ENCODE measurements at places on chromosomes 2 and 18. TPM values are rescaled to one million over a fixed set of nuclear protein-coding genes. Genes with fewer than 3 reads are reported as not detected.

- no peaks in the 10 kb centered on the region for H3K36me3 ChIP-seq
- no peak overlapping the region for H3K4me3 ChIP-seq
- no peak for DNase-seq
These were observed 265.3 kb upstream of the STON1 start for GRCh38 chr2:48264627-48265026.

DNA sequence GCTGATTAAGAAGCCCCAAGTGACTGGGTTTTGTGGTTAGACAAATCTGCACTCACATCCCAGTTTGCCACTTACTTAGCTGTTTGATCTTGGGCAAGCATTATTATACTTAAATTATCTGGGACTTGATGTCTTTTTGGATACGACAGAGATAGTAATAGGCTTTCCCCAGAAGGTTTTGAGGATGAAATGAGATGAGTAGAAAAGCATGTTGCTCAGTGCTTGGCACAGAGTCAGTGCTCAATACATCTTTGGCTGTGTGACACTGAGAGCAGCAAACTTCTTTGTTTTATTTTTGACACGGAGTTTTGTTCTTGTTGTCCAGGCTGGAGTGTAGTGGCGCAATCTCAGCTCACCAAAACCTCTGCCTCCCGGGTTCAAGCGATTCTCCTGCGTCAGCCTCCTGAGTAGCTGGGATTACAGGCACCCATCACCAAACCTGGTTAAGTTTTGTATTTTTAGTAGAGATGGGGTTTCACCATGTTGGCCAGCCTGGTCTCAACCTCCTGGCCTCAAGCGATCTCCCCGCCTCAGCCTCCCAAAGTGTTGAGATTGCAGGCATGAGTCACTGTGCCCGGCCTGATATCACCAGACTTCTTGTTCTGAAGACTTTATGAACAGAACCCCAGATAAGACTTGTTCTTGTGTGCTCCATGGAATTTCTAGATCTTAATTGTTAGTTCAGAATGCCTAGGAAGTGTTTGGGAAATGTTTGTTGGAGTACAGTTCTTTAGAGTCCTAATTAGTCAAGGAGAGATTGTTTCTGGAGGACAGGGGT lies 521.2 kb downstream of the SLC4A3 start:
- DNase-seq, result no peak
- no peaks in the 10 kb centered on the region for H3K4me1 ChIP-seq
- H3K27me3 ChIP-seq, result no peaks in the 10 kb centered on the region
- no peak overlapping the region for H3K4me3 ChIP-seq
- no peaks in the 10 kb centered on the region for H3K36me3 ChIP-seq

- DNase-seq, result peak; percentile 33
- no peaks in the 10 kb centered on the region for H3K36me3 ChIP-seq
- peaks cover 4% of the 10 kb centered on the region for H3K4me1 ChIP-seq
These were observed 81.5 kb upstream of the LDLRAD4 start for GRCh38 chr18:13136904-13137669.

GRCh38 chr2:99488539-99489062 lies 1.2 kb downstream of the REV1 start:
- H3K4me1 ChIP-seq, result peaks cover 4% of the 10 kb centered on the region
- no peaks in the 10 kb centered on the region for H3K27me3 ChIP-seq
- peak overlapping the region; percentile 92 for H3K4me3 ChIP-seq
- H3K27ac ChIP-seq, result peak overlapping the region; percentile 90
- peak; percentile 34 for DNase-seq

DNA sequence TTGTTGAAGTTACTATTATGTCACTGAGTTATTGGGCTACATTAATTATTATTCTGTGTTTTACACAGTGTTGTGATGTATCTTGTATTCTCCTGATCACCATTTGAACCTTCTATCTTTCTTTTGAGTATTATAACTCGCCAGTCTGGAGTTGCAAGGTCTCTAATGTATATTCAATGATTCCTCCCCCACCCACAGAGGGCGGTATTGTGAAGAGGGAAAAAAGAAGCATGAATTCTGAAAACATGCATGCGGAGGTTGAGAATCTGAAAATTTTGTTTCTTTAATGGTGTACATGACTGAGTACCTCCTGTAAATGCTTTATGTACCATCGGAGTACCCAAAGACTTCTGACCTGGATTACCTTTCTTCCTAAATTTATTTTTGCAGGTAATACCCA lies 266.6 kb downstream of the NR4A2 start:
- no peak overlapping the region for H3K27ac ChIP-seq
- H3K36me3 ChIP-seq, result no peaks in the 10 kb centered on the region
- DNase-seq, result no peak
- no peak overlapping the region for H3K4me3 ChIP-seq

- H3K4me3 ChIP-seq, result no peak overlapping the region
- no peaks in the 10 kb centered on the region for H3K4me1 ChIP-seq
- no peaks in the 10 kb centered on the region for H3K36me3 ChIP-seq
- no peak for DNase-seq
- H3K27ac ChIP-seq, result no peak overlapping the region
These were observed 580.9 kb downstream of the PLCL1 start for GRCh38 chr2:198385326-198385725.

DNA sequence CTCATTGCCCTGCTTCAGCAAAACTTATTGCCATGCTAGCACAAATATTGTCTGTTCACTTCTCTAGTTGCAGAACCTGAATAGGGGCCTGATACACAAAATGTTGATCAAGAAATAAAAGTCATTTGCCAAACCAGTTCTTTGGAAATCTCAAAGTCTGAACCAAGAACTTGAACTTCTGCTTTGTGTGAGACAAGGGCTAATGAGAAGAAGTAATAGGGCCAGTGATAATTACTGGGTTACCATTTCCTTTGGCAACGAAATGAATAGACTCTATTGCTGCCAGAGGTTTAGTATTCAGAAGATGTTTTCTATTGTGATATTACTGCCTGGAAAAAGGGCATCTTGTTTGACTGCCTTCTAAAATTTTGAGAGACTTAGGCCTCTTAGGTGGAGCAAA lies 35.0 kb downstream of the TMEFF2 start:
- H3K4me1 ChIP-seq, result no peaks in the 10 kb centered on the region
- H3K4me3 ChIP-seq, result no peak overlapping the region
- H3K36me3 ChIP-seq, result no peaks in the 10 kb centered on the region
- H3K27me3 ChIP-seq, result no peaks in the 10 kb centered on the region
- no peak overlapping the region for H3K27ac ChIP-seq

GRCh38 chr2:230684270-230685168 lies 28.1 kb upstream of the CAB39 start:
- H3K36me3 ChIP-seq, result no peaks in the 10 kb centered on the region
- H3K4me1 ChIP-seq, result peaks cover 12% of the 10 kb centered on the region
- no peak overlapping the region for H3K27ac ChIP-seq
- H3K4me3 ChIP-seq, result no peak overlapping the region

DNA sequence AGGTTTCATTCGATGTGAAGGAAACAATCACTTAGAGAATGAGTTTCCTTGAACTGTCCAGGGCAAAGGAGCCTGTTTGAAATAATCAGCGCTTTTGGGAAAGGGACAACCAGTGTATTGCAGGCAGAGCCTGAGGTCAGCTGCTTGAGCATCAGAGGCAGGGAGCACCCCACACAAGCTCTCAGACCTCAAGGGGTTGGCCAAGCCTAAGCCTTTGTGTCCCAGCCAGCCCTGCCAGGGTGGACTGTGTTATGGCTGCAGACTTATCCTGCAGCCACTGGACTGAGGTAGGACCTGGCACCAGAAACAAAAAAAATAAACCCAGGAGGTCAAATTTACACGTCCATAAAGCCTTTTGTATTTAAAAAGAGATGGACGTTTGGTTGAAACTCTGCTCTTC lies 228.3 kb downstream of the SEPTIN10 start:
- H3K36me3 ChIP-seq, result no peaks in the 10 kb centered on the region
- H3K27ac ChIP-seq, result no peak overlapping the region
- peaks cover 5% of the 10 kb centered on the region for H3K27me3 ChIP-seq
- no peak for DNase-seq
- no peak overlapping the region for H3K4me3 ChIP-seq

DNA sequence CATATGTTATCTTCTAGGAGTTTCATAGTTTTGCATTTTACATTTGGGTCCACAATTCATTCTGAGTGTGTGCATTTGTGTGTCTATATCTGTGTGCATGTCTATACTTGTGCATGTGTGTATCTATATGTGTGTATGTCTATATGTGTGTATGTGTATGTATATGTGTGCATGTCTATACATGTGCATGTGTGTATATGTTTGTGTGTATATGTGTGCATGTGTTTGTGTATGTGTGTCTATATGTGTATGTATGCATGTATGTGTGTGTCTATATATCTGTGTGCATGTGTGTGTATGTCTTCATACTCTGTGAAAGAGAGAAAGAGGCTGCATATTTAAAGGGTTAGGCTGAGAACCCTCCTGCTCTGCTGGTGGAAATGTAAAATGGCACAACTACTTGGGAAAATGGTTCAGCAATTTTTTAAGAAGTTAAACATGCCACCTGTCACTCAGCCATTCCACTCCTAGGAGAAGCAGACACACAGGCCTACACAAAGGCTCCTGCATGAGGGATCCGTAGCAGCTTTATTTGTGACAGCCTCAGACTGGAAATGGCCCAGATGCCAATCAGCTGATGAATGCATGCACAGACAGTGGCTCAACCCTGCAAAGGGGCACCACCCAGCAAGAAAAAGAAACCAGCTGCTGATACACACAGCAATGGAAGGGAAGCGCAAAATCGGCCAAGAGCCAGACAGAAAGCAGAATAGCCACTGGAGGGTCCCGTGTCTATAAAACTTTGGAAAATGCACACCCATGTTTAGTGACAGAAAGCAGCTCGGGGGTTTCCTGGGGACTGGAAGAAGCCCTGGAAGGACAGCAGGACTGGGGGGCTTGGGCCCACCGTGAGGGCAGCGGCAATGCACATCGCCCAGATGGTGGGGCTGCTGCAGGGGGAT lies 146.8 kb downstream of the SEPTIN10 start:
- no peaks in the 10 kb centered on the region for H3K36me3 ChIP-seq
- no peaks in the 10 kb centered on the region for H3K4me1 ChIP-seq
- peaks cover 2% of the 10 kb centered on the region for H3K27me3 ChIP-seq
- DNase-seq, result no peak
- no peak overlapping the region for H3K27ac ChIP-seq

- H3K4me1 ChIP-seq, result no peaks in the 10 kb centered on the region
- H3K27ac ChIP-seq, result no peak overlapping the region
- no peaks in the 10 kb centered on the region for H3K27me3 ChIP-seq
- no peak overlapping the region for H3K4me3 ChIP-seq
- no peak for DNase-seq
- no peaks in the 10 kb centered on the region for H3K36me3 ChIP-seq
These were observed 193.0 kb upstream of the THSD7B start for GRCh38 chr2:136572335-136572734.

DNA sequence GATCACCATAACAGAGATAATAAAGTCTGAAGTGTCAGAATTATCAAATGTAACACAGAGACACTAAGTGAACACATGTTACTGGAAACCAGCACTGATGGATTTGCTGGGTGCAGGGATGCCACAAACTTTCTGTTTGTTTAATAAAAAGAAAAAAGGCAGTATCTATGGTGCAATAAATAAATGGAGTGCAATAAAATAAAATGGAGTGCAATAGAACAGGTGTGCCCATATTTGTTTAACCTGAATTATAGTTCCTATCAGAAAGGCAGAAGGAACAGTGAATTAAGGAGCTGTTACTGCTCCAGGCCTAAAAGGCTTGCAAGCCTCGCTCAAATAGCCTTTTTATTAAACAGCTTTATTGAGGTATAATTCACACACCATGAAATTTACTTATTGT lies 81.0 kb upstream of the KIDINS220 start:
- no peaks in the 10 kb centered on the region for H3K4me1 ChIP-seq
- no peaks in the 10 kb centered on the region for H3K27me3 ChIP-seq
- no peak overlapping the region for H3K27ac ChIP-seq
- DNase-seq, result no peak

- DNase-seq, result peak; percentile 45
- H3K36me3 ChIP-seq, result peaks cover 6% of the 10 kb centered on the region
- peaks cover 7% of the 10 kb centered on the region for H3K4me1 ChIP-seq
These were observed 1.4 kb downstream of the PSME4 start for GRCh38 chr2:53969285-53969967.

- H3K4me3 ChIP-seq, result no peak overlapping the region
- no peaks in the 10 kb centered on the region for H3K36me3 ChIP-seq
- H3K27ac ChIP-seq, result no peak overlapping the region
- DNase-seq, result peak; percentile 22
These were observed 147.8 kb upstream of the ERBB4 start for GRCh38 chr2:212686285-212686895.

- H3K36me3 ChIP-seq, result no peaks in the 10 kb centered on the region
- DNase-seq, result no peak
- no peak overlapping the region for H3K4me3 ChIP-seq
- H3K27me3 ChIP-seq, result no peaks in the 10 kb centered on the region
- H3K4me1 ChIP-seq, result no peaks in the 10 kb centered on the region
These were observed 89.5 kb upstream of the ZNF519 start for GRCh38 chr18:14221689-14222088.

DNA sequence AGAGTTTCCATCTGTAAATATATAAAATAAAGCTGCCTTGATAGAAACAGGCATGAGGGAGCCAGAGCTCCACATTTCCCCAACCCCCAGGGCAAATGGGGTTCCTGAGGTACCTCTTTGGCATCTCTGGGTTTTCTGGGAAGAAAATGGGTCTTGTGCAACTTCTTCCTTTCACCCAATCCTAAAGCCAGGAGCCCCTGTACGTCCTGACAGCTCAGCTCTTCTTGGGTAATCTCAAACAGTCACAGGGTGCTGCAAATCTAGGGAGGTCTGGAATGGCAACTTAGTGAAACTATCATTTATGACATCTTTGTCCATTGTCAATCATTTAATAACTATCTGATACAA lies 36.6 kb upstream of the STAT1 start:
- H3K27ac ChIP-seq, result no peak overlapping the region
- no peaks in the 10 kb centered on the region for H3K36me3 ChIP-seq
- H3K27me3 ChIP-seq, result no peaks in the 10 kb centered on the region
- DNase-seq, result no peak

DNA sequence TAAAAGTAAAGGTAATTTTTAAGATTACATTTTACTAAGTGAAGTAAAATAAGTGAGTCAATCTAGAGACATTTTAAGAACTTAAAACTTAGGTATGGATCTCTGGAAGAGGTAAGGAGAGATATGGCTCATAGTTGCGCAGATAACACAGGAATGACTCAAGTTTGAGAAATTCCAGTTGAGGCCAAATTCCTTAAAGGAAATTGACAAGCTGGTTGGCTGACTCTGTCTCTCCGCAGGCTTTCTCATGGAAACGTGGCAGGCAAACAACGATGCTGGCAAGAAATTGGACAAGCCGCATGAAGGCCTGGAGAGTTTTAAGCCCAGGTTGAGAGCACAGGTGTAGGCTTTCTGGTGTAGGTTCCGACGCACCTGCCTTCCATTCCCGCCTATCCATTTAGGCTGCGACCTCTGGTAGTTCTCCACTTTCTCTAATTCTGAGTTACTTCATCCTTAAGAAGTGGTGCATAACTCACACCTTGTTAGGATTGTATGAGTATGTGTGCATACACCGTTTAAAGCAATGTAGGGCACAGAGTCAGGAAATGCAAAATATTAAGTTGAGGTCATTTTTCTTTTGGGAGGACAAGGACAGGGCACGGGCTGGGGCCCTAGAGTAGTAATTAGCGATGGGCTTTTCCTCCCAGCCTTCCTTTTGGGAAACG lies 589 bp upstream of the DAW1 start:
- peaks cover 8% of the 10 kb centered on the region for H3K4me1 ChIP-seq
- peak overlapping the region; percentile 34 for H3K4me3 ChIP-seq
- H3K36me3 ChIP-seq, result no peaks in the 10 kb centered on the region
- peaks cover 4% of the 10 kb centered on the region for H3K27me3 ChIP-seq
- no peak for DNase-seq
- H3K27ac ChIP-seq, result no peak overlapping the region

ADRA2B gene
- polyA plus RNA-seq, result 0.84 TPM

DPP4 gene
- 145 TPM for polyA plus RNA-seq

NOL4 gene
- 6.5 TPM for polyA plus RNA-seq

ITGB6 gene
- 11.5 TPM for polyA plus RNA-seq

TMEFF2 gene
- 2.3 TPM for polyA plus RNA-seq

IKZF2 gene
- polyA plus RNA-seq, result 3.2 TPM

NEU4 gene
- polyA plus RNA-seq, result 0.67 TPM

SERPINB10 gene
- not detected for polyA plus RNA-seq

LYPD1 gene
- 4.0 TPM for polyA plus RNA-seq

ANTXR1 gene
- 29.6 TPM for polyA plus RNA-seq

IWS1 gene
- polyA plus RNA-seq, result 53.1 TPM

TNFRSF11A gene
- polyA plus RNA-seq, result 21.7 TPM
